ENCODE measurements at places on chromosomes 3 and 15.

GRCh38 chr3:101946906-101947305, 97.6 kb downstream of the NFKBIZ start:
- no peak for DNase-seq

- DNase-seq = no peak
Observed at GRCh38 chr3:170277833-170278580, 55.8 kb downstream of the PRKCI start.

DNA sequence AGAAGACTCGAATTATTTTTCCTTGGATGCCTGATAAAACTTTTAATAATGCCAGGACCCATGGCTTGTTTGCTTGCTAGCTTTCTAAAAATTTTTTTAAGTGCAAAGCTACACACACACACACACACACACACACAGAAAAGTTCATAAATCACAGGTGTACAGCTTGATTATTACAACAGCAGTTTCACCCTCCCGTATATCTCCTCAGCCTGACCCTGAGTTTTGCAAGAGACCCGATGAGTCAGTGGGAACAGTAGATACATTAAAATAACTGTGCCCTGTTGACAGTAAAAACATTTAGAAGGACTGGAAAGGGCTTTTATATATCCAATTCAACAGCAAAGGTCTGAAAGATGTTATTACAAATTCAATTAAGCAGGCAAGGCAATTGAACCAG, 46.7 kb downstream of the EMC4 start:
- no peak for DNase-seq

GRCh38 chr15:35783203-35783602, 237.2 kb upstream of the DPH6 start:
- no peak for DNase-seq

GRCh38 chr3:4421121-4421520, 45.9 kb downstream of the SUMF1 start:
- no peak for DNase-seq

- no peak for DNase-seq
Observed at GRCh38 chr3:162973428-162973917, 1476.9 kb downstream of the OTOL1 start.

DNA sequence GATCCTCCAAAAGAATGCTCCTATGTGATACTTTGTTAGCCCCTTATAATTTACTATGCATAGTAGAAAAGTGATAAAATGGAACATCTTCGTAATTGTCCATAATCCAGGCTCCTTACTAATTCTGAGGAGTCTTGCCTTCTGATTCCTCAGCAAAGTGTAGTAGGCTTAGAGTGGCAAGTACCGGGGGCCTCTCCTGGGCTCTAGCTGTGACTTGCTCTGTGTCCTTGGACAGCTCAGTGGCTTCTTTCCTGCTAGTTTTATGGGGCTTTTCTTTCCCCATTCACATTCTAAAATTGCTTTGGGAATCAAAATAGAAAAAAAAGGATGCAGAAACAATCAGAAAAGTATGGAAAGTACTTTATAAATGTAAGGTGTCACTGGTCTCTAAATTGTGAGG, 211.0 kb downstream of the RORA start:
- DNase-seq = no peak

GRCh38 chr15:68124700-68125099, 70.6 kb downstream of the PIAS1 start:
- DNase-seq = no peak

DNA sequence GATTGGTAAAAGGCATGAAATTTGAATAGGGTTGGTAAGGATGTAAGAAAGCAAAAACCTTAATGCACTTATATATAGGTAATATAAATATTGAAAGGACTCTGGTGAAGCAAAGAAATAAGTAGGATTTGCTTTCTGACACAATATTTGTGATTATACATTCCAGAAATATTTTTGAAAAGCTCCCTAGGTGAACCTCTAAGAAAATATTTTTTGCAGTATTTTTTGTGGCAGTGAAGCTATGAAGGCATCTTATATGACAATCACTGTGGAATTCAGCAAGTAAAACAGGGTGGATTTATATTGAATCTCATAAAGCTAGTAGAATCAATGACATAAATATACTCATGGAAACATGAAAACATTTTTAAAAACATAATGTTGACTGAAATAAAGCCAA, 119.6 kb upstream of the EPHA3 start:
- no peak for DNase-seq

DNA sequence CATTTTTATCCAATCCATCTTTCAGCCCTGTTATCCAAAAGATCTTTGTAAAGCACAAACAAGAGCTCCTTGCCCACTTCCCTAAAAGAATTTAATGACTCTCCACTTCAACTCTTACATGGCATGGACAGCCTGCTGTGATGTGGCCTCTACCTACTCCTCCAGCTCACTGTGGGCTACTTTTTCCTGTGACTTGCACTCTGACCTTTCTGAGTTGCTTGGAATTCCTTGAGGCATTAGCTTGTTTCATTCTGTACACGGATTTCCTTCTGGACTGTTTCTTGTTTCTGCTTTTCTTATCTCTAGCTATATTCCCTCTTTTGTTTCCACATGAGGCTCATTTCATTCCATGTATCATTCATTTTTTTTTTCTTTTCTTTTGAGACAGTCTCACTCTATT, 15.2 kb downstream of the QTRT2 start:
- no peak for DNase-seq
